Stimulated activated CD4-positive, alpha-beta T cell treated with anti-CD3 and anti-CD28 coated beads, Interleukin-12 subunit alpha, Interleukin-12 subunit beta, amount 100 ng/mL, for 24 hours (primary cell): ENCODE measurements at places on chromosomes 4 and X.

- DNase-seq: no peak
Measured at GRCh38 chr4:94741304-94741703, 16.5 kb upstream of the BMPR1B start.

DNA sequence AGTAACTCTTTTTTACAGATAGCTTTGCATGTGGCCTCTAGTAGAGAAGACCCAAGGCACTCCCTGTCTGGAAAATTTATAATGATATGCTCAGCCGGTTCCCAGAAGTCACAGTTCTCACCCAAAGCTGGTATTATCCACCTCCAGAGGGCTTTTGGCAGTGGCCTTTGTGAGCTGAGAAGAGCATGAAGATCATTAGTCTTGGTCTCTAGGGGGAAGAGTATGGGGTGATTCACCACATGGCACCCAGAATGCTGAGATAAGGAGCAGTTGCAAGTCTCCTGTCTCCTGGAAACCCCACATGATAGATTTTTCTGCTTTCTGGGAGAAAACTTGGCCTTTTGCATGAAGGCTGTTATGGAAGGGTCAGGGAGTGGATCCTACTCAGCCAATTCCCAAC is 75.4 kb upstream of the PRPS1 start:
- no peak for DNase-seq

- peak; percentile 47 for DNase-seq
Measured at GRCh38 chrX:12974305-12974795, 560 bp upstream of the TMSB4X start.

GRCh38 chr4:134201216-134202161 is at the start of gene PABPC4L:
Gene PABPC4L (minus strand): TSS chr4:134201789. CDS start chr4:134201019, 770 bp downstream.
- no peak for DNase-seq

- no peak for DNase-seq
Measured at GRCh38 chr4:155666344-155667221, at the start of gene GUCY1A1. Gene GUCY1A1 (plus strand): TSS chr4:155666848. CDS start chr4:155696868, 30,020 bp downstream.

DNA sequence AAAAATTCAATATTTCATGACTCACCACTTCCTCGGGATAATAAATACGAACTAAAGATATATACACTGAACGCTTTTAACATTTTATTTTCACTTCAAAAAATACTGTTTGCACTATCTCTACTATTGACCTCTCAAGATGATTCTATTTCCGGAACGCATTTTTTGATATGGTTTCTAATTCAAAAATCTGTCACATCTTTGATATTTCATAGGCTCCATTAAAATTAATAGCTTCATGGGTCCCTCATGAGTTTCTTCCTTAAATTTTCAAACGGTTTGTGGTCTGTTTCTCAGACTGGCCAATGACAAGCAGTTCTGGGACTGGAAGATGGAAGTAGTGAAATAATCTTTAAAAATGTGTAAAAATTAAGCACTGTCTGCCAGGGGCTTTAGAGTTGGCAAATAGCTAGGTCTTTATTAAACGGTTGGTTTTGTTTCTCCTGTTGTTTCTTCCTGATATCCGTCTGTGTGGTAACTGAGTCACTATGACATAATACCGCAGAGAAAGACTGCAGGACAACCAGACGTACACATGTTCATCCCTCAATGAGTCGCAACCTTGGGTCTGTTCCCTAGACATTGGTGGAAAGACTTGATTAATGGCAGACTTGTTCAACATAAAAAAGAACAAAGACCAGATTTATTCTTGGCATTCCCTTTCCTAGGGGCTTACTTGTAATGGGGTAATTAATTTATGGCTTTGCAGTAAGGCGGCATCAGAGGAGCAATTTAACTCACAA is 133.8 kb downstream of the PALLD start:
- no peak for DNase-seq

DNA sequence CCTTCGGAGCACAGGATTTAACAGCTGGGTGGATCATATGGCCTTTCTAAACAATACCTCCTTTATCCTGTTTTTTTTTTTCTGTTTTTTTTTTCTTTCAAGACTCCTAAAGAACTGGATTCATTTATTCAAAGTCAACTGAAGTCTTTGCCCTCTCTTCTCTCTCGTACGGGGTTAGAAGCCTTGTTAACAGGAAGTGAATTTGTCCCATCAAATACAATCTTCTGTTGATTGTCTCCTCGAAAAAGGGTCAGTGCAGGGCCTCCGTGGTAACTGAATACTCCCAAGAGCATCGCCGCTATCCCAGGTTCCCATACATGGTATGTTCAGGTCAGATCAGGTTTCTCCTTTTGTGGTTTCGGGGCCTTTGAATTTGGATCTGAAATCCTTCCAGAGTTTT is 1.8 kb upstream of the TMEM128 start:
- DNase-seq: no peak

GRCh38 chrX:37975421-37975820 is 30.9 kb upstream of the SYTL5 start:
- no peak for DNase-seq

DNA sequence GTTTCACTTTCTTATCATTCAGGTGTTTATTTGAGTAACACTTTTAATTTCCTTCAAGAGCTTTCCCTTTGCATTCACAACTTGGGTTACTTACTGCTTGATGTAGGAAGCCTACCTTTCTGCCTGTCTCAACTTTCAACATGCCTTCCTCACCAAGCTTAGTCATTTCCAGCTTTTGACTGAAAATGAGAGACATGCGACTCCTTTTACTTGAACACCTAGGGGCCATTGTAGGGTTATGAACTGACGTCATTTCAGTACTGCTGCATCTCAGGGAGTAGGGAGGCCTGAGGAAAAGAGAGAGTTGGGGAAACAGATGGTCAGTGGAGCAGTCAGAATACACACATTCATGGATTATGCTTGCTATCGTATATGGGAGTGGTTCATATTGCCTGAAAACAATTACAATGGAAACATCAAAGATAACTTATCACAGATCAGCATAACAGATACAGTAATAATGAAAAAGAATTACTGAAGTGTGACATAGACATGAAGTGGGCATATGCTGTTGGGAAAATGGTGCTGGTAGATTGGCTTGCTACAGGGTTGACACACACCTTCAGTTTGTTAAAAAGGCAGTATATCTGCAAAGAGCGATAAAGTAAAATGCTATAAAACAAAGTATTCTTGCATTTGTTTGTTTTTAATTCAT is 25.7 kb downstream of the USP53 start:
- DNase-seq: no peak

GRCh38 chr4:141668200-141668910 is 32.0 kb downstream of the IL15 start:
- no peak for DNase-seq

DNA sequence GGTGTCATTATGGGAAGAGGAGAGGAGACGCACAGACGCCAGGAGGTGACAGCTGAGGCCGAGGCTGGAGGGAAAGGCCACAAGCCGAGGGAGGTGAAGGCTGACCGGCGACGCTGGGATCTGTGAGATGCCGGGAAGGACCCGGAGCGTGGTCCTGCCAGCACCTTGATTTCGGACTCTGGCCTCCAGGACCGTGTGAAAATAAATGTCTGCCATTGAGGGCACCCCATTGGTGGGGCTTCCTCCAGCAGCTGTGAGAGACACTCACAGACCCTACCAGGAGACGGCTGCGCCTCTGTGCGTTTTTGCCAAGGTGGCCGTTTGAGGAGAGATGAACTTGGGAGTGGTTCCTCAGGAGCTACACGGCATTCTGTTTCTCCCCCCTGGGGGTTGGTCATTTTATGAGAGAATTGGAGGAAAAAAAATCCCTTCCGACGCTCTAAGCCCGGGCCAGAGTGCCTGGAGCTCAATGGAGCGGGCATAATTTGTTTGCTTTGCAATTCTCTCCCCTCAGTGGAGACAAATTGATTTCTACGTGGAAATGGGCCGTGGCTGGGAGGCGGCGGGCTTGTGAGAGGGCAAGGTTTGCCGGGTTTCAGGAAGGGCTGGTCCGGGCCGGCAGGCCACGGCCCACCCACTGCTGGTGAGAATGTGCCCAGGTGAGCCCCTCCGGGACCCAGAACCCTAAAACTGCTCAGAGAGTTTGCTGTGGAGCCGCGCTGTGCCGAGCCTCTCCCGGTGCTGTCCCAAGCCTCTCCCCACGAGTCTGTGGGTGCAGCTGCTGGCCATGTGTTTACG is 53.9 kb downstream of the CPZ start:
- no peak for DNase-seq

DNA sequence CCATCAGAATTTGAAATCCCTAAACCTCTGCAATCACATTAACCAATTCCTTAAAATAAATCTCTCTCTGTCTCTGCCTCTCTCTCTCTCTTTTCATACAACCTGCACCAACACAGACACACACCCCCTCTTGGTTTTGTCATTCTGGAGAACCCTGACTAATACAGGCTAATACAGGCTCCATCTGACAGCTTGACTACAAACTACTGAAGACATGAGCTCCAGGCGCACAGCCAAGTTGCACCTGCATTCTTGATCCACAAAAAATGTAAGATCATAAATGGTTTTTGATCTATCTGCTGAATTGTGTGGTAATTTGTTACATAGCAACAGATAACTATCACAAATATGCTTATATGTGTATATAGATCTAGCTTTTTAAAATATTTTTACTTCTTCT is 2414.2 kb downstream of the PCDH7 start:
- DNase-seq: no peak

DNA sequence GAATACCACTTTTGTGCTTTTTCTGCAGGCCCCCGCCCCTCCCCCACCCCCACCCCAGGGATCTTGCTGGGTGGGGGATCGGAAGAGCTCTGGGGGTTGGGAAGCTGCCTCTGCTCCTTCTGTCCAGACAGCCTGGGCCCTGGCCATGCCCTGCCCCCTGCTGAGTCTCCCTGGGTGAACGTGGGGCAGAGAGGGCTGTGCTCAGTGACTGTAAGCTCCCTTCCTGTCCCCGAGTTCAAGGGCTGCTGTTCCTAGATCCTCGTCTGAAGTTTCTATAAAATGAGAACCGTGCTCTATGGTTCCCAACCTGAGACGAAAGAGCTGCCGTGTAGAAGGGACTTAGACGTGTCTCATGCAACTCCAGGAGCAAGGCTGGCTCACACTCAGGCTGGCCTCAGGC is 105.0 kb downstream of the SORCS2 start:
- no peak for DNase-seq

DNA sequence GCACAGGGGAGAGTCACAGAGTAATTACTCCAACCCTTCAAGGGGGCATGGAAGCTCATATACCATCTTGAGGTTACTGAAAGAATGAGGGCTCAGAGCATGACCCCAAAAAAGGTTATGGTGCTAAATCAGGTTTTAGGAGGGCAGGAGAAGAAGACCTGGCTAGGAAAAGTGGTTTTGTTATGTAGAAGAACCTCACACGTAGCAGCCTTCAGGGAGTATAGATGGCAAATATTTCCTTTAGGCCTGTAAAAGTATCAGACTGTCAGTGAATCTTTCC is 102.0 kb upstream of the PDE5A start:
- DNase-seq: no peak

DNA sequence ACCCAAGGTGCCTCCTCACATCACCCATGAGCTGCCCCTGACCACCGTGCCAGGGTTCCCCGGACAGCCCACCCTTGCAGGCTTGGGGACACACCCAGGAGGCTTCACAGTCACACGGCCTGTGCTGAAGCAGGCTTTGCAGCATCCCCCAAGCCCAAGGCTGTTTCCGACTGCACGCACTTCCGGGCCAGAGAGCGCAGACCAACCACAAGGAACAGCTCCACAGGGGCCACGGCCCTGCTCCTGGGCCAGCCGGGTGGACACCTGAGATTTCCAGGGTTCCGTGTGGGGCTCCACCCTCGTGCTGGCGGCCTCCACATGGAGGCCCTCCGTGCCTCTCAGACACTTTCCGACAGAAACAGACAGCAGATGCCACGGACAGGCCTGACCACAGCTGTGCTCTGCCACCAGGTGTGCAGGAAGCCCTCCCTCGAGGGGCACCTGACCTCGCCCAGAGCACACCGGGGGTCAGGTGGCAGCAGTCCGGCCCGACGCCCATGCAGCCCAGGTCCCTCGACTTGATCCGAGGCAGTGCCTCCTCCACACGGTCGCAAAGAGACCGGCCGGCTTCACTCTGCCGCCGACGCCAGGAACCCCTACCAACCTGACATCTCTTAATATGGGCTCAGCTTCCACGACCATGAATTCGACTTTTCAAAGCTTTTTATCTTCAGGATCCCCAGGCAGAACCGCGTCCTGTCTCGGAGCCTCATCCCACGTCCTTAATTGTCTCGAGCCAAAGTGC is 8.0 kb downstream of the CTBP1 start:
- no peak for DNase-seq

- DNase-seq: no peak
Measured at GRCh38 chr4:104811727-104812126, 317.0 kb upstream of the CXXC4 start.

DNA sequence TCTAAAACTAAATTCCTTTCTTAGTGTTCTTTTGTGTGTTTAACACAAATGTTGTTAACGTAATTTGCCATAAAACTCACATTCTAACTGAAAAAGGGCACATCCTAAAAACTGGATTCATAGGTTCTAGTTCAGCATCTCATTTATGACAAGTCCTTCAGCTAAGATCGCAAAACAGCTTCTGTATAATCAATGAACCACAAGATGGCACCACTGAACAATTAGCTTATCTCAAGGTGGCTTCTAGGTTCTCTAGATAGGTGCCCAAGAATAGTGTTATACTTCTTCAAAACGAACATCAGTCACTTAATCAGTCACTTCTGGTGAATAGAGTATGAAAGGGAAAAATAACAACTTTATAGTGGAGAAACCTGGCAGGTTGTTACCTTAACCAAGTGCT is 54.3 kb downstream of the NRK start:
- DNase-seq: no peak

DNA sequence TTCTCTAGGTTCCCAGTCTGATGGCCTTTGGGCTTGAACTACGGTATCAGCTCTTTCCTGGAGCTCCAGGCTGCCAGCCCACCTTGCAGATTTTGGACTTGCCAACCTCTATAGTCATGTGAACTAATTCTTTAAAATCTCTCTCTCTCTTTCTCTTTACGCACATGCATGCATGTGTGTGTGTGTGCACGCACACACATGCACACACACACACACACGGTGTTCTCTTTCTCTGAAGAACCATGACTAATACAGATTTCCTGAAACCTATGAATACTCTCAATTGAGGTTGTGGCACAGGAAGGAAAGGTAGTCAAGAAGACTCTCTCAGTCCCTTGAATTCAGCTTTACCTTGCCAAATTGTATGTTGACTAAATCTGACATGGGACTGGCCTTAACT is 6.2 kb upstream of the ZCCHC13 start:
- DNase-seq: no peak
